ENCODE measurements at places on chromosomes 2 and 18.

DNA sequence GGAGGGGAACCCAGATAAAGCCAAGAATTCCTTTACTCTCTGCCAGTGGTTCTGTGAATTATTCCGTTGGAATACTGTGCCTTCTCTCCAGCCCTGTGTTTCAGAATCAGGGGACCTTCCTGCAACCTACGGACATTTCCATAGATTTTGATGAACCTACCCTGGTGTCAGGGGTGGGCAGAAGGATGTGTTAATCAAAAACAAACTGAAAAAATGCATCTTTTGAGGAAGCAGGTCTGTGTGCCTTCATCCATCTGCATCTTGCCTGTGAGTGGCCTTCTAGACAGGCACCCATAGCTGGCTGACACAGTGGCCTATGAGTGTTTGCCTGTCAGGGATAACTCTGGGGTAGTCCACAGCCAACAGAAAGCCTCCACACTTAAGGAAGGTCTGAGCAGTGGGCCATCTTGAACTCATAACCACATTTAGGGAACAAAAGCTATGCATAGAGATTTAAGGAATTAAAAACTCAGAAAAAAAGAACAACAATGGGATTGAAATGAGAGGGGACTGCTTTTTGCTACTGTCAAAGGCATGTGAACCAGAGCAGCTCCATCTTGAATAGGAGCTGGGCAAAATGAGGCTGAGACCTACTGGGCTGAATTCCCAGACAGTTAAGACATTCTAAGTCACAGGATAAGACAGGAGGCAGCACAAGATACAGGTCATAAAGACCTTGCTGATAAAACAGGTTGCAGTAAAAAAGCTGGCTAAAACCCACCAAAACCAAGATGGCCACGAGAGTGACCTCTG is 45.9 kb upstream of the ITGA6 start:
- DNase-seq = no peak

DNA sequence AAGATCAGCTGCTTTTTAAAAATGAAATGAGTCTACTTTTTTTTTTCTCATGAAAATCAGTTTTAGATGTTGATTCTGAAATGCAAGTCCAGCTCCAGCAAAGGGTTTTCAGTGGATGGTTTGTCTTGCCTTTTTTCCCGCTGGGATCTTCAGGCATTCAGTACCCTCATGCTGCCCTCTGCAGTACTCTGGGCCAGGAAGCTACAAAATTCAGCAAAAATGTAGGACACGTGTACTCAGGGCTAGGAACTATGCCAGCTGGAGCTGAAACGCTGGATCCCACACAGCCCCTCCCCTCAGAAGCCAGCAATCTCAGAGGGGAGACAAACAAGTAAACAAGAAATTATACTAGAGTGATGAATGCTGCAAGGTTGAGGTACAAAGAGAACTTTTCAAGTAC is 97.3 kb downstream of the MMADHC start:
- no peak for DNase-seq

DNA sequence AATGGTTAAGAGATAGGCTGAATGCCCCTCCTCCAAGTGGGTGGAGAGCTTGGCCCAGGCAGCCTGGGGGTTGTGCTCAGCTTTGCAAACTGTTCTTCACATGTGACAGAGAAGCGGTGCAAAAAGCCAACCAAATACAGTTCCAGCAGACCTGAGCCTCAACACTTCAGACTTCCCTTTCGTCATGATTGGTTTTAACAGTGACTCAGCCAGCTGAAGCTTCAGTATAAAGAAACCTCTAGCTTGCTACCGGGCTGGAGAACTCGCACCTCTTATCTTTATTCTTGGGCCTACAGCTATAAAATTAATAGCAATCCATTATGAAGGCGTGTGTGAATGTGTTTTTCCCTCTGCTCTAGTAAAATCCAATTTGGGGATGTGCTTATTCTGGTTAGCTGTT is 20.0 kb downstream of the SETBP1 start:
- no peak for DNase-seq

GRCh38 chr18:8176554-8176953 is 432.7 kb upstream of the RAB12 start:
- no peak for DNase-seq

GRCh38 chr2:151338115-151338514 is 19.3 kb upstream of the TNFAIP6 start:
- DNase-seq = no peak

GRCh38 chr2:144328938-144329337 is 191.0 kb downstream of the ZEB2 start:
- DNase-seq = no peak

- DNase-seq = no peak
Observed at GRCh38 chr18:41009926-41010325, 945.1 kb upstream of the PIK3C3 start.

- DNase-seq = peak; percentile 42
Observed at GRCh38 chr2:150944315-150944714, 317.3 kb downstream of the RBM43 start.

DNA sequence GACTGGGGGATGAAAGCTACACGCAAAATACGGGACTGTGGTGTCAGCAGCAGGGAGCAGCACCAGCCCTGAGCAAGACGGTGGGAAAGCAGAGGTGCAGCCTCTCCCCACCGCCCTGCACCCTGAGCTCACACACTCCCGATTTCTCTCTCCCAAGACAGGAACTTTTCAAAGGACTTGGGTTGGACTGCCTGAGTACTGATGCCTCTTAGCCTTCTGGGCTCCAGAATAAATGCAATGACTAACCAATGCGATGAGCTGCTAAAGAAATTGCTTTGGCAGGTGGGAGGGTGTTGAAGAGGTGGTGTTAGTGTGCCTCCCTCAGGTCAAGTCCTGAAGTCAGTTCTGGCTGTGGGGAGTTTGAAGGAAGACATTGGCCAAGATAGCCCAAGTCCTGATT is 9.6 kb downstream of the TRIM54 start:
- no peak for DNase-seq

DNA sequence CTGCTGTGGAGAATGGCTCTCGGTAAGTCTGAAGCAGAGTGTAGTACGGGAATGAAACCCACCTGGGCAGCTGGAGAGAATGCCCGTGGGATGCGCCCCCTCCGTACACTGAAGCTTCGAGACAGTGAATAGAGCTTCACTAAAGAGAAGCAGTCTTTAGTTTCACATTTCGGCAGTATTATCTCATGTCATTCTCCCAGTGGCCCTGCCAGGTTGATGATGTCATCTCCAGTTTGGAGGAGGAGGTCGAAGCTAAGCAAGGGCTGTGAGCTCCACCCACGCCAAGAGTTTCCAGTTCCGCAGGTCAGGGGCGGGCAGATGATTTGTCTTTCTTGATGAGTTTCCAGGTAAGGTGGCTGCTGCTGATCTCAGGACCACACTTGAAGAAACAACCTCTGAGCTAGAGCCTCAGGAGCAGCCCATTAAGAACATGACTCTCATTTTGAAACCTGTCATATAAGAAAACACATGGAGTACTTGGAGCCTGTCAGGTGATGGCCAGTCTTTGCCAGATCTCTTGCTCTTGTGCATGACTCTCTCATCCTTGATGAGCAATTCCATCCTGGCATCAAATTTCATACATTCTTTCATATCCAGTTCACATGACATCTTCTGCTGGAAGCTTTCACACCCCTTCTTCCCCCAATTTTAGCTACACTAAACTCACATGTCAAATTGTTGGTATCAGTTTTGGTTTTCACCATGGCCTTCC is 475.0 kb downstream of the RNF144A start:
- no peak for DNase-seq
